CD4-positive, alpha-beta T cell treated with Interleukin-1 beta for 1 hour (primary cell): ENCODE measurements at places on chromosomes 13 and 19.
A peak's percentile ranks its signal among the peaks of the same experiment; 100 is the strongest.

DNA sequence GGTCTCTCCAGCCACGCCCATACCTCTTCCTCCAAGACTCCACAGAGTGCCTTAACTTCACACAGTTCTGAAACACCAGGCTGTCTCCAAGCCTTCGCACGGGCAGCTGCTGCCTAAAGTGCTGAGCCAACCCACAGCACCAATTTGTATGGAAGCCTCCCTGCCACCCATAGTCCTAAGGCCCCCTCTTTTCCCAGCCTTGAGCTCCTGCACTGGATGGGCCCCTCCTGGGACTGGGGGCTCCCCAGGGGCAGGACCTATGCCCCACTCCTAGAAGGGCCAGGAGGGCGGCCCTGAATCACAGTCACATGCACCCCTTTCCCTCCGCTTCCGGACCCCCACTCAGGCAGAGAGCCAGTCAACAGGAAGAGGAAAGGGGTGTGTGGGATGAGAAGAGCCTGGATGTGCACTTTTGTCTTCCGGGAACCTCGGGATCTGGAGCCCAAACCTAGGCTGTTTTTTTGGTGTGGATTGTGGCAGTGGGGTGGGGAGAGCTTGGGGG lies 5.1 kb upstream of the FCER2 start:
- no peak for DNase-seq

- DNase-seq, result no peak
Observed at GRCh38 chr19:30757837-30758617, 385.8 kb downstream of the ZNF536 start.

- peak; percentile 73 for DNase-seq
Observed at GRCh38 chr19:13841086-13841961, 35.6 kb upstream of the NANOS3 start.

GRCh38 chr13:50255639-50256038 lies 240.4 kb downstream of the KCNRG start:
- peak; percentile 45 for DNase-seq

GRCh38 chr13:32962342-32962741 lies 53.9 kb upstream of the KL start:
- DNase-seq, result no peak

GRCh38 chr13:103140001-103140671 lies 73.9 kb upstream of the SLC10A2 start:
- DNase-seq, result no peak

GRCh38 chr13:35260316-35260715 lies 216.2 kb downstream of the MAB21L1 start:
- no peak for DNase-seq

GRCh38 chr19:20558011-20558410 lies 7.6 kb downstream of the ZNF737 start:
- DNase-seq, result no peak

DNA sequence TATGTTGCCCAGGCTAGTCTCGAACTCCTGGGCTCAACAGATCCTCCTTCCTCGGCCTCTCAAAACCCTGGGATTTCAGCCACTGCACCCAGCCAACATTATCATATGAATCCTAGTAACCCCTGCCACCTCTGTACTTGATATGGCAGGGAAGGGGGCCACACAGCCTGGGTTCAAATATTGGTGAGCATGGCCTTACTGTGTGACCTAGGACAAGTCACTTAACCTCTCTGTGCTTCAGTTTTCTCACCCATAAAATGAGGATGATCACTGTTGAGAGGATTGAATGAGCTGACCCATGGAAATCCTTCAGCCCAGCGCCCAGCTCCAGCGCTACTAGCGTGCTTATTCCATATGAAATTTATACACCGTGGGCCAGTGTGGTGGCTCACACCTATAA lies 3.6 kb upstream of the COMP start:
- DNase-seq, result no peak

- no peak for DNase-seq
Observed at GRCh38 chr13:109719962-109720646, 66.3 kb downstream of the IRS2 start.

- DNase-seq, result no peak
Observed at GRCh38 chr19:8700956-8701355, 2.4 kb upstream of the ACTL9 start.

DNA sequence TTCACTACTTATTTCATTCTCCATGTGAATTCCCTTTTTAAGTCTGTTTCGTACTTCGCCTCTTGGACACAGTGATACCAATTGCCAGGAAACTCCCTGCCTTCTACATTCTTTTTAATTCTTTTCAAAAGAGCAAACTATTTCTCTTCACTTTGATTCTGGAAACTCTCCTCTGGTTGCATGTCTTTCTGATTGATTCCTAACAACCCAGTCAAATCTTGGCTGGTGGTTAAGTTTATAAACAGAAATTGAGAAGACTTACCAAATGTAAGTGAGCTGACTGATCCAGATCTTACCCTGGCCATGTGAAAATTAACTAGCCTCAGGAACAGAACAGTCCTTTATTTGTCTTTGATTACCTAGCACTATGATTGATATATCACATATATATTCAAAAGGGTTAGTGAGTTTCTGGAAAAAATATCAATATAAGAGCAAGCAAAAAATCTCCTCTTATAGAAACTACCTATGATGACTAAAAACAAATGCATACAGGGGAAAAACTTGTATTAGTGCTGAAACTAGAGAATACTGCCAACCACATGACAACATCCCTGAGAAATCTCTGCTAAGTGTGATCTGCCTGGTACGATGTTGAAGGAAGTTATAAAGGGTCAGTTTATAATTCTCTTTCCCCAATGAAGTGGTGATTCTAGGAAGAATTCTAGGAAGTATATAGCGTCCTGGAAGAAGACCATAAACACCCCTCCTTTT lies 152.6 kb upstream of the HTR2A start:
- DNase-seq, result no peak
